ENCODE measurements at places on chromosomes 12 and 14.

DNA sequence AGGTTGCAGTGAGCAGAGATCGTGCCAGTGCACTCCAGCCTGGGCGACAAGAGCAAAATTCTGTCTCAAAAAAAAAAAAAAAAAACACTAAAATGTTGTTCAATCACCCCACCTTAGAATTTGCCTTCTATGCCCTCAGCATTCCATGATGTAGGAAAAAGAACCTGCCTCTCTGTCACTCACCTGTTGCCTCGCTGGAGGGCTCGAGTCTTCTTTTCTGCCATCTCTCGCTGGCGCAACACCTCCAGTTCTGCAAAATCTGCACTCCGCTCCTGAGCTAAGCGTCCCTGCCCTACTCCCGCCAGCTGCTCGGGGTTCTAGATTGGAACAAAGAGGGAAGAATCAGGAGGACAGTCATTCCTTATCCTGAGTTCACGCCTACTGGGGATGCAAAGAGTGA is 17.9 kb downstream of the TIMELESS start:
- DNase-seq: no peak

DNA sequence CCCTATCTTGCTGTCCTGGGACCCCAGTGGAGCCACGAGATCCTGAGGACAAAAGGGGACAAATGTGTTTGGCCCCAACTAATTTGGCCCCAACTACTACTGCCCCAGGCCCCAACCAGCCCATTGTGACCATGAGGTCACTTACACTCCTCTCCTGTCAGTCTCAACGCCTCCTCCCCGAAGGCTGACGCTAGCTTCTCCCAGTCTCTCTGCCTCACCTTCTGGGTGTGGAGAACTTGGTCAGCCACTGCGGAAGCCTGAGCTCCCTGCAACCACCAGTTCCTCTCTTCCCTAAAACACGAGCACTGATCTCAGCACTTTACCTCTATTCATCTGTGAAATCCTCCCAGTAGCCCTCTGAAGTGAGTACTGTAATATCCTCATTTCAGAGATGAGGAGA is 13.3 kb downstream of the FAM181A start:
- no peak for DNase-seq

DNA sequence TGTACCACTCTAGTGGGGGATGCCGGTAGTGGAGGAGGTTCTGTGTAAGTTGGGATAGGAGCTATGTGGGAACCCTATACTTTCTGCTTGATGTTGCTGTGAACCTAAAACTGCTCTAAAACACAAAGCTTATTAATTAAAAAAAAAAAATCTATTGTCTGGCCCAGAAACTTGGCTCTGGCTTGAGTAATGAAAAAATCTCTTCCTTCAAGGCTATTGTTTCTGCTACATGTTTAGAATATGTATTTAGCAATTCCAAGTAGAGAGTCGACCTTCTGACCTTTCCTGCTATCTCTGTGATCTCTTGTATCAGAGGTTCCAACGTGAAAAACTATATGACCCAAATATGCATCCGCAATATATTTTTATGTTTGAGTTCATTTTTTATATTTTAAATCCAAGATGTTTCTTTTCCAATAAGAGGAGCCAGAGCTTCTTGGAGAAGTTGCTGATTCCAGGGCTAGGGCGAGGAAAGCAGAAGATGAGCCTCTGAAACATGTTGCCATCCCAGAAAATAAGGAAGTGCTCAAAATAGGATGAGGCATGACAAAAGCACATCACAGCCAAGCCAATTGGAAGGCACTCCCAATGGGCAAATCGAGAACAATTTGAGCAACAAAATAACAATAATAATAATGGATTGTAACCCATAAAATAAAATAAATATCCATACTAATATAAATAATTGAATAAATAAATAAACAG is 184.6 kb upstream of the TMEM260 start:
- no peak for DNase-seq

- DNase-seq: no peak
These were observed 170.6 kb downstream of the OTOGL start for GRCh38 chr12:80269803-80270552.

DNA sequence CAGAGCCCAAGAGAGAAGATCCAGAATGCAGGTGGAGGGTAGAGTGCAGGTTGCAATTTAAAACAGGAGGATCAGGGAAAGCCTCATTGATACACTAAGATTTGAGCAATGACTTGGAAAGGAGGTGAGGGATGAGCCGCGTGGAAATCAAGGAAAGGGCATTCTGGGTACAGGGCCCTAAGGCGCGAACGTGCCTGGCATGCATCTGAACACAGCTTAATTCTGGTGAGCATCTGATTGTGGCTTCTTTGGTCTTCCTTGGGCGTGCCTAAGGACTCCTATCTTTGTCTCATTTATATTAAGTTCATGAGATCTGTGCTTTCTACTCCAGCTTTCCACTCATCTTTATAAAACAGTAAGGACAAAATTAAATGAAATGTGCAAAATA is 79.3 kb downstream of the NTF3 start:
- DNase-seq: no peak

GRCh38 chr14:65840786-65841185 is 428.3 kb downstream of the FUT8 start:
- no peak for DNase-seq

GRCh38 chr14:58191763-58192601 is 8.0 kb upstream of the ACTR10 start:
- DNase-seq: no peak

DNA sequence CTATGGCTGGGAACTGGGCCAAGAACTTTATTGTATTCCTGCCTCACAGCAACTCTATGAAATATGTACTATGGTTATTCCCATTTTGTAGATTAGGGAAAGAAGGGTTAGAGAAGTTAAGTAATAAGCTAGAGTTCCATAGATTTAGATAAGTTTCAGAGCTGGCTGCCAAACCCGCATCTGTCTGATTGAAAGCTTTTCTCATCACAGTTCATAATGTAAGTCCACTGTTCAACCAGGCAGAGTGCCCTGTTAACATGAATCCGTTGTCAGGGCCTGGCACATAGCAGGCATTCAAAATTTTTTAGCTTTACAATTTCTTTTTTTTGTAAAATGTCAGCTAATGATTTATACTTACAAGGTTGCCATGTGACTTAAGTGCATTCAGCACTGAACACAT is 467.3 kb downstream of the NRXN3 start:
- no peak for DNase-seq

DNA sequence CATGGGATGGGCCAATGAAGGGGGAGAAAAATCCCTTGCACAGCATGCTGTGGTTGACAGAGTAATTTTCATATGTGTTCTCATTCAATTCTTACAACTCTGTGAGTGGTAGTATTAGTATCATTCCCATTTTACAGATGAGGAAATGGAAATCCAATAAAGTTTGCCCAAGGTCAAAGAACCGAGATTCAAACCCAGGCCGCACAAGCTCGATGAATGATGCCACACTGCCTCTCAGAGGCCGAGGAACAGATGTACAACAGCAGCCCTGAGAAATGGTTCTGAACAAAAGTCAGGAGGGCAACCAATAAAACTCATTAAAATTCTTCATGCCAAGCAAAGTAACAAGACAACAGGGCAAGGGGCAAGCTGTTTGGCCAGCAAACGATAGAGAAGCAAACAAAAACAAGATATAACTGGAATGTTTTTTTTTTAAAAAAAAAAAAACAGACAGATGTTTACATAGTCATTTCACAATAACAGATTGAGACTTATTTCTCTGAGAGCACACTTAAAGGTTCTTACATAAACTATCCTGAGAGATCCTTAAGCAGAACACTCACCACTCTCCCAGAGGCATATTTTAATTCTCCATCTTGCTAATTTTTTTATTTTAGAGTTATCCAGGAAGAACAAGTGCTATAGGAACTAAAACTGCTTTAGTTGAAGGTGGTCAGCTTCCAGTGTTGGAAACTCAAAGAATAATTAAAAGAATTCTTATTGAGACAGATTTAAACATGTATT is 85.8 kb downstream of the EXOC5 start:
- no peak for DNase-seq

DNA sequence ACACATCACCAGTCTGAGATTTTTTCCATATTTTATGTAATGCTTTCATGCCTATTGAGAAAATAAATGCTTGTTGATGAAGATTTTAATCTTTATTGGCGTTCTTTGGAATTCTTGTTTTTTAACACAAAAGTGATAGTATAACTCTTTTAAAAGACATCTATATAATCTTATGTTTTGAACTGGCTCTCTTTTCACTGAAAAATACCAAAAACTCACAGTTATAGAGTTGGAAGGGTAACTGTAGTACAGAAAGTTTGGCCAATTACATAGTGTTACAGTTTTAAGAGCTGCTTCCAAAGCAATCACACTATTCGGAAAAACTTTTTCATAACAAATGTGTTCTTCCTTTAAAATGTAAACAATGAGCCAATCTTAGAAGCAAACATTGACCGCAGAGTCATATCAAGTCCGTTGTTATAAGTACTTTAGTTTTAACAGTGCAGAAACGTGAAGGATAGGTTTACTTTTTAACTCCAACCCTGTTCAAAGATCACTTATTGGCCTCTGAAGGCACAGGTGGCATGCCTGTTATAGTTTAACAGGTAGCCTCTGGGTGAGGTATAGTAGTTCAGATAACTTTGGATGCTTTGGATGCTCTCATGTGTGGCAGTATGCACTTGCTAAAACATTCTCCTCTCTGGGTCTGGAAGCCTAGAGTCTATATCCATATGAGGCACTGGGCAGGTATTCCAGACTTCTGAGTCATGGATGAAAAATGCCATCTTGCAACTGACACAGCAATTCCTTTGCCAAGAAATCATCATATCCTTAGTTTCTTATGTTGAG is 12.1 kb upstream of the NTN4 start:
- no peak for DNase-seq
